Activated T-helper 2 cell treated with anti-CD3 and anti-CD28 coated beads, Interferon-gamma antibody, Interleukin-2, Interleukin-4, amounts not matched to agents 10 μg/mL and 5 μg/mL and 100 μg/mL, durations not matched to agents 14 hours and 24 hours and 36 hours (primary cell): ENCODE measurements at places on chromosomes 13 and 19. TPM values are rescaled to one million over a fixed set of nuclear protein-coding genes. Genes with fewer than 3 reads are reported as not detected.

GRCh38 chr19:45953676-45954075 lies 20.0 kb downstream of the NOVA2 start:
- DNase-seq, result no peak
- H3K27ac ChIP-seq, result no peak overlapping the region
- no peaks in the 10 kb centered on the region for H3K36me3 ChIP-seq
- no peak overlapping the region for H3K4me3 ChIP-seq

DNA sequence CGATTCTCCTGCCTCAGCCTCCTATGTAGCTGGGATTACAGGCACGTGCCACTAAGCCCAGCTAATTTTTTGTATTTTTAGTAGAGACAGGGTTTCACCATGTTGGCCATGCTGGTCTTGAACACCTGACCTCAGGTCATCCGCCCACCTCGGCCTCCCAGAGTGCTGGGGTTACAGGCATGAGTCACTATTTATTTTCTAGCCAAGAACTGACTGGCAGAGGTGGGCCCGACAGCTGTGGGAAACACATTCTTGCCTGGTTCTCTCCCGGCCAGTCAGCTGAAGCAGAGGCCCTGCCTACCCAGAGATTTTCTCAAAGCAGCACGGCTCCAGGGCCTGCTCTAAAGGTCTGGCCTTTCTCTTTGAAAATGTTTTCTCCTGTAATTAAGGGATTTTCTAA lies 108.0 kb downstream of the KCTD15 start:
- peaks cover 26% of the 10 kb centered on the region for H3K27me3 ChIP-seq
- peaks cover 2% of the 10 kb centered on the region for H3K4me1 ChIP-seq
- H3K27ac ChIP-seq, result no peak overlapping the region
- no peaks in the 10 kb centered on the region for H3K36me3 ChIP-seq

- H3K36me3 ChIP-seq, result peaks cover 3% of the 10 kb centered on the region
- peaks cover 50% of the 10 kb centered on the region for H3K27me3 ChIP-seq
- H3K4me1 ChIP-seq, result peaks cover 8% of the 10 kb centered on the region
- H3K27ac ChIP-seq, result no peak overlapping the region
- DNase-seq, result no peak
- H3K4me3 ChIP-seq, result no peak overlapping the region
Measured at GRCh38 chr19:16319481-16319880, 5.1 kb upstream of the KLF2 start.

DNA sequence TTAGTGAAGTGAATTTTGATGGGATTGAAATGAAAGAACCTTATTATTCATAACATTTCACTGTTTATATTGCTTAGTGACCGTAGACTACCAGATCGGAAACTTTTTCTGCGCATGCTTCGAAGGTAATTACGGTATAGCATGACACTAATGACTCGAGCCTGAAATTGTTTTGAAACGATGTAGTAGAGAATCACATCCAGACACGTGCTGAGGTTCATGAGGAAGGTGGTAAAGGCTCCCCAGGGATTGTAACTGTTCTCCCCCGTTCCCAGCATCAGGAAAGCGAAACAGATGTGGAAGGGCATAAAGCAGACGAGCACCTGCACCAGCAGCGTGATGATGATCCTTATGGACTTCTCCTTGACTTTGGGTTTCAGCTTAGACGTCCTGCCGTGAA lies 3.3 kb downstream of the GPR18 start:
- DNase-seq, result no peak
- peak overlapping the region; percentile 15 for H3K4me3 ChIP-seq
- peaks cover 55% of the 10 kb centered on the region for H3K36me3 ChIP-seq

The C19orf33 gene
- total RNA-seq, result 2.0 TPM in 1 of 2 replicates, not detected in the other
